ENCODE measurements at places on chromosomes 1 and 21. TPM values are rescaled to one million over a fixed set of nuclear protein-coding genes. Genes with fewer than 3 reads are reported as not detected.

The EFNA3 gene
- 13.8 TPM for total RNA-seq

The IKBKE gene
- total RNA-seq = 1.6 TPM

The CD46 gene
- 114 TPM for total RNA-seq

The CACNA1S gene
- total RNA-seq = under 0.01 TPM

The LAMB3 gene
- 7.8 TPM for total RNA-seq

The NUDC gene
- total RNA-seq = 26.5 TPM

The RHD gene
- 0.92 TPM for total RNA-seq

The TCHH gene
- 0.23 TPM for total RNA-seq

The INAVA gene
- 4.6 TPM for total RNA-seq

The LCE1D gene
- total RNA-seq = not detected

The UBQLN4 gene
- 30.9 TPM for total RNA-seq

All from diencephalon (tissue), 1 donor.